Stimulated activated naive CD8-positive, alpha-beta T cell treated with anti-CD3 and anti-CD28 coated beads, Interleukin-15, Interleukin-2, amounts not matched to agents 100 U/mL and 50 U/mL, for 24 hours (primary cell): ENCODE measurements at places on chromosomes 2 and 18.

DNA sequence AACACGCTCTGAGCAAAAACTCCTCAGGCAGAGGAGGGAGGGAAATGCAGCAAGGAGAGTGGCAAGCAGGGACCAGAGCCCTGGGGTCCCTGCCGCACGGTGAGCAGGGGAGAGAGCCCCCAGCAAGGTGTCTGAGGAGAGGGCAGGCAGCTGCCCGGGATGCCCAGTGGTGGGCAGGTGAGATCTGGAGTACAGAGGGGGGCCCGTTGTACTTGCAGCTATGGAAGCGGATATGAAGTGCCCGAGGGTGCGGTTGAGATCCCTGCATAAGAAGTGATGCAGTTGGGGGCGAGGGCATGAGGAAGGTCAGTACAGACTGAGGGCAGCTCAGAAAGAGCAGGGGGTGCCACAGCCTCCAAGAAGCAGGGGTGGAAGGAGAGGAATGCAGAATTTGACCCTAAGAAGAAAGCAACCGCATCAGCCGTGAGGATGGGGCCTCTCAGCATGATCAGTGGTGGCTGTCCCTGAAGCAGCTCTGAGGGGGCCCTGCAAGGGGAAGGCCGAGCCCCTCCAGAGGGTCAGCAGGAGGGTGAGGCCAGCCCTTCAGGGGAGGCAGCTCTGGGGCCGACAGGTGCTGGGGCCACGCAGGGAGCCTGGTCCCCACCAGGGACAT, 29.4 kb downstream of the MTERF4 start:
- DNase-seq: no peak

DNA sequence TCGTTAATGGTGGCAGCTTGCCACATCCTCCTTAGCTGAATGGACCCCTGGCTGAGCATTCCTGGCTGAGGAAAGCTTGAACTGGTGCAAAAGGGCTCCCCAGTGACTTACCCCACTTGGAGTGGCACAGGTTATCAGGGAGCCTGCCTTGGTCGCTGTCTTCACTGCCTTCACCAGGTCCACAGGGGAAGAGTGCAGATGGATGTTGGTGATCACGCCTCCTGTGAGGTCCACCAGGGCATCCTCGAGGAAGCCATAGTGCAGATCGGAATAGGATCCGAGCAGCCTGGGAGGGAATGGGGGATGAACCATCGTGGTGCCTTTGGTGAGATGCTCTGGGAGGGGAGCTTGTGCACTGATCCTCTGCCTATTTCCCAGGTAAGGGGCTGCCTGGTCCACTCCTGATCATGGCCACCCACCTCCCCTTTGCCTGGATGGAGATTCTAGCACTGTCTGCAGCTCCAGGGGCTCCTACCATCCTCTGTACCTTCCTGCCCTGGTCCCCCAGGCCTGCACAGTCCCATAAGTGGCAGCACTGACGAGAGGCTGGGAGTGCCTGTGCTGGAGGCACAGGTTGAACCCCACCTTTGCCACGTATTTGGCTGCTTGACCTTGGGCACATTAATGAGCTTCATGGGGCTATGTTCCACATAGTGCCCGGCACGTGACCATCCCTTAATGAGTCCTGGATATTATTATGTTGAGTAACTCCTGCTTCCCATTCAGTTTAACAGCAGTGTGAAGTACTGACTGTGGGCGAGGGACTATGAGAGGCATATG, 43.0 kb downstream of the CAPN13 start:
- DNase-seq: no peak

- no peak for DNase-seq
These were observed 139.0 kb upstream of the HS6ST1 start for GRCh38 chr2:128457716-128458115.

- DNase-seq: no peak
These were observed 52.0 kb upstream of the CELF4 start for GRCh38 chr18:37617623-37618022.

GRCh38 chr2:203894262-203894661, 26.7 kb downstream of the CTLA4 start:
- no peak for DNase-seq

DNA sequence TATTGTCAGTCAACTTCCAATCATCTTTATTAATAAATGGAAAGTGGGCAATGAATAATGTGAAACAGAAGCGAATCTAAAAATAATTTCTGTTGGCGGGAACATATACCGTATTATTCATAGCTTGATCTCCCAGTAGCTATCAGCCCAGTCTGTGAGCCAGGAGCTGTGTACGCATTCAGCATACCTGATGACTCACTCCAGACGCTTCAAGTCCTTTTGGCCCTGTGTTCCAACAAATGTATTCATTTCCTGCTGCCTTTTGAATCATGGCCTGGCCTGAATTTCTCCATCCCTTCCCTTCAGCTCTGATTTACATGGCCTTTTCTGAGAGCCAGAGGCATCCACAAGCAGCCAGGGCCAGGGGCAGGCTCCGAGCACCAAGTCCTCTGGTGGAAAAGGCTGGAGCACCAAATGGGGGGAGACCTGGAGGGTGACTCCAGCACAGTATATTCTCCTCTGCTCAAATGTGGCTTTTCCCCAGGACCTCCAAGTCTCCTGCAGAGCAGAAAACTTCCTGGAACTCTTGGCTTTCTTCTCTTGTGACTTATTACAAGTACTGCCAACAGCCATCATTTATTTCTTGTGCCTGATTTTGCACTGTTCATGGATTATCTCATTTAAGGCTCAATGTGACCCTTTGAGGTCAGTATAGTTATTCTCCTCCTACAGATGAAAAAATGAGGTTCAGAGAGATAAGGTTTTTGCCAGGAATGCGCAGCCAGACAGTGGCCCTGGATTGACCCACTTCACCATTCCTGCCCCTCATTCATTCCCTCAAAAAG, 108.7 kb downstream of the EN1 start:
- no peak for DNase-seq
